ENCODE measurements at places on chromosomes 16 and 17.

GRCh38 chr17:58377661-58378060 is 25.7 kb upstream of the SUPT4H1 start:
- no peak for DNase-seq

DNA sequence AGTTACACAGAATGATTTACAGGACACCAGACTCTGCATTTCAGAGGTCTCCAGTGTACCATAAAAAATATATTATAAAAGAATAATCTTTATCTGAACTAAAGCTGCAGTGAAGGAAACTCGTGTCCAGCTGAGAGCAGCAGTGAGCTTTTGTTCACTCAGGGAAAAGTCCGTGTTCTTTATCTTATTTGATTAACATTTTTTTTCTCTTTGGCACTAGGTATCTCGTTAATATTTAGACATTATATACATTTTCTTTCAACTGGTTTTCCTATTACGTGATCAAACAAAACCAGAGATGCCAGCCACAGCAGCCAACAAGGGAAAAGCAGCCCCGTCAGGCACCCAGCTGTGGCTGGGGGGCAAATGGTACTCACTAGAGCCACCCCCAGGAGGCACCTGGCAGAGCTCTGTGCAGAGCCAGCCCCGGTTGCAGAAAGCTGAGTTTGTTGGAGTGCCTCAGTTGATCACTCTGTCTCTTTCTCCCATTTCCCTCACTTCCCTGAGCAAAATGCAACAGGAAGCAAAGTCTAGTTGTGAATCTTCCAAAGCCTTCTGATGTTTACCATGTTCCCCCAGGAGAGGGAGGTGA is 1.1 kb upstream of the HS3ST4 start:
- no peak for DNase-seq

DNA sequence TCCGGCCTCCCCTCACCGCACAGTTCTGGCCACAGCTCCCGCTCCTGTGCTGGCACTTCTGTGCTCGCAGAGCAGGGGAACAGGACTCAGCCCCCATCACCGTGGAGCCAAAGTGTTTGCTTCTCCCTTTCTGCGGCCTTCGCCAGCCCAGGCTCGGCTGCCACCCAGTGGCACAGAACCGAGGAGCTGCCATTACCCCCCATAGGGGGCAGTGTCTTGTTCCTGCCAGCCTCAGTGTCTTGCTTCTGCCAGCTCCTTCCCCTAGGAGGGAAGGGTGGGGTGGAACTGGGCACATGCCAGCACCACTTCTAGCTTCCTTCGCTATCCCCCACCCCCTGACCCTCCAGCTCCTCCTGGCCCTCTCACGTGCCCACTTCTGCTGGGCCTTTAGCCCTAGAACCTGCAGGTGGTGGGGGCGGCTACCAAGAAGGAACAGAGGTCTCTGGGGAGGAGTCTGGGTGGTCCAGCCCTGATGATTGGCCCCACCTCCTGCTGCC is 645 bp upstream of the ELMO3 start:
- DNase-seq = peak; percentile 42

GRCh38 chr17:2056206-2057174 is 1.6 kb downstream of the HIC1 start:
- no peak for DNase-seq

GRCh38 chr16:47627085-47627639 is 166.0 kb downstream of the PHKB start:
- DNase-seq = no peak

GRCh38 chr17:74241431-74241830 is 28.1 kb downstream of the TTYH2 start:
- DNase-seq = peak; percentile 73

- no peak for DNase-seq
Observed at GRCh38 chr17:3744014-3744413, 20.3 kb downstream of the HASPIN start.

- DNase-seq = no peak
Observed at GRCh38 chr17:45794840-45795239, 10.7 kb downstream of the CRHR1 start.

All from globus pallidus (tissue), 1 donor.